NCI-H345 (cell line): ENCODE measurements at places on chromosomes 3 and 15.

DNA sequence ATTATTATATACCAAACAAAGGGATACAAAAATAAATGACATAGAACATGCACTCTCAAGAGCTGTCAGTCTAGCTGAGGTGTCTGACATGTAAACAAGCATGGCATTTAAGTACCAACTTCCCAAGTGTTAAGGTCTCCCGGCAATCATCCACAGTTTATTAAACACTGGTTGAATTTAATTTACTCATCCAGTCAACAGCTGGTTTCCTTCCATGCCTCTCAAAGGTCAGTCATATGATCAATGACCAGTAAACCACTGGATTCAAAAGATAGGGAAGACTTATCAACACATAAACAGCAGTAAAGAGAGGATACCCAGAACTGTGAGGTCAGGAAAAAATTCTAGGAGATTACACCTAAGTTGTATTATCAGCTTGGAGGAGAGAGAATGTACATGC, 80.4 kb downstream of the ADAM10 start:
- no peak for DNase-seq

DNA sequence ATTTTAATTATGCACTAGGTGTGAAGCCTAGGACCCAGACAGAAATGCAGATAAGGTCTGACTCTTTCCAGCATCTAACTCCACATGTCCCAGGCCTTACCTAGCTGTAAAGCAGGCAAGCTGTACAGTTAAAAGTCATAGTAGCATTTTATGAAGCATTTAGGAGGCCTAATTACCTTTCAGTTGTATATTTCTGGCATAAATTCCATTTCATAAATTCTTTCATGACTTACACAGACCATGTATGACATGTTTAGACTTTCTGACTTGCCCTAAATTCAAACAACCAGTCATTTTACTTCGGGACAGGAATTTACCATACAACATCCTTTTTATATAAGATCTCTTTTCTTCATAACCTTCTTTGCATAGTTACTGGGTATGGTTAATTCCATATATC, 35.3 kb upstream of the THUMPD3 start:
- DNase-seq, result no peak

GRCh38 chr3:88248658-88249057, 98.9 kb downstream of the C3orf38 start:
- DNase-seq, result no peak

- no peak for DNase-seq
Observed at GRCh38 chr3:190534986-190535385, 21.1 kb downstream of the IL1RAP start.

DNA sequence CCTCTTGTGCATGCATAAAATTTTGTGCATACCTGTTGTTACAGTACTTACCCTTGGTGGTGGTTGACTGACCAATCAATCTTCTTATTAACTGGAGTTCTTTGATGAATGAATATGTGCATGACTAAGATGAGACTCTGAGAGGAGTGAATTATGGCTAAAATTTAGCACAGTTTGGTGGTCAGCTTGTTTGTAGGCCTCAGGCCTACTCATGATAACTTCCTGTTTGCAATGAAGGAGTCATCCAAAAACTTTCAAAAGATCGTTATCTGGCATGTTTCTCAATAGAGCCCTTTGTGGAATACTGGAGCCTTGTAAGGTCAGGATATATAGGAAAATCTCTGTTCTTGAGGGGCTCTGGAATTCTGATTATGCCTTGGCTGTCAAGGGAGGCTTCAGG, 66.5 kb downstream of the LEKR1 start:
- DNase-seq, result no peak

GRCh38 chr3:170038434-170039110, 777 bp downstream of the GPR160 start:
- peak; percentile 29 for DNase-seq

DNA sequence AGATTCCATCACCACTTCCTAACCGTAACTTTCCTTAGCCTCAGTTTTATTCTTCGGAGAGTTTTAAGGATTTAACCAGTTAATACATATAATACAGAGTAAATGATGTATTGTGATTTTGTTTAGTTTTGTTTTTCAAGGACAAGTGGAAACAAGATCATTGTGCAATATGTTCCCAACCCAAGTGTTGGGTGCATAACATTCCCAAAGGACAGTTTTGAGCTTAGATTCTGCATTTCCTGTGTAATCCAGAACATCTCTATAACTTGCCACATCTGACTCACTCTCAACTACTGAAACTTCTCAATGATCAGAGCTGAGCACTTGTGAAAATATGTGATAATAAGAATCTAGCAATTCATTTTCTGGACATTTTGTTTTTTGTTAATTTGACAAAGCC, 466.1 kb upstream of the PPP2R3A start:
- no peak for DNase-seq

- DNase-seq, result no peak
Observed at GRCh38 chr3:190238871-190239270, 83.4 kb downstream of the CLDN1 start.

GRCh38 chr3:73727117-73727821, 102.5 kb upstream of the PDZRN3 start:
- no peak for DNase-seq

- DNase-seq, result peak; percentile 18
Observed at GRCh38 chr3:38843898-38844297, 27.9 kb upstream of the SCN10A start.

- no peak for DNase-seq
Observed at GRCh38 chr15:100760357-100760903, 119.2 kb upstream of the ALDH1A3 start.

GRCh38 chr15:52171386-52171785, 19.8 kb downstream of the GNB5 start:
- no peak for DNase-seq

- DNase-seq, result no peak
Observed at GRCh38 chr15:66863390-66864085, 161.5 kb downstream of the SMAD6 start.

- no peak for DNase-seq
Observed at GRCh38 chr15:101210058-101210457, 41.8 kb downstream of the CHSY1 start.

DNA sequence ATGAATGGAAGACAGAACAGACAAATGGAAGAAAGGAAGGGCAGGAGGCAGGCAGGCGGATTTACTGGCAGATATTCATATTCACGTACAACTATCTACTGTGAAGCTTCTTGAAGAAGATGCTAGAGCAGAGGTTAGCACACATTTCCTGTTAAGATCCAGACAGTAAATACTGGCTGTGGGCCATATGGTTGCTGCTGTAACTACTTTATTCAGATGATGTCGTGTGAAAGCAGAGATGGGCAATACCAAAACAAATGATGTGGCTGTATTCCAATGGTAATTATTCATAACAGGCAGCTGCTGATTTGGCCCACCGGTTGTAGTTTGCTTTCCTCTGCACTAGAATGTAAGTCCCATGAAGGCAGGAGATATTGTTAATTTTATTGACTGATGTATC, 115.7 kb upstream of the PRTG start:
- no peak for DNase-seq

DNA sequence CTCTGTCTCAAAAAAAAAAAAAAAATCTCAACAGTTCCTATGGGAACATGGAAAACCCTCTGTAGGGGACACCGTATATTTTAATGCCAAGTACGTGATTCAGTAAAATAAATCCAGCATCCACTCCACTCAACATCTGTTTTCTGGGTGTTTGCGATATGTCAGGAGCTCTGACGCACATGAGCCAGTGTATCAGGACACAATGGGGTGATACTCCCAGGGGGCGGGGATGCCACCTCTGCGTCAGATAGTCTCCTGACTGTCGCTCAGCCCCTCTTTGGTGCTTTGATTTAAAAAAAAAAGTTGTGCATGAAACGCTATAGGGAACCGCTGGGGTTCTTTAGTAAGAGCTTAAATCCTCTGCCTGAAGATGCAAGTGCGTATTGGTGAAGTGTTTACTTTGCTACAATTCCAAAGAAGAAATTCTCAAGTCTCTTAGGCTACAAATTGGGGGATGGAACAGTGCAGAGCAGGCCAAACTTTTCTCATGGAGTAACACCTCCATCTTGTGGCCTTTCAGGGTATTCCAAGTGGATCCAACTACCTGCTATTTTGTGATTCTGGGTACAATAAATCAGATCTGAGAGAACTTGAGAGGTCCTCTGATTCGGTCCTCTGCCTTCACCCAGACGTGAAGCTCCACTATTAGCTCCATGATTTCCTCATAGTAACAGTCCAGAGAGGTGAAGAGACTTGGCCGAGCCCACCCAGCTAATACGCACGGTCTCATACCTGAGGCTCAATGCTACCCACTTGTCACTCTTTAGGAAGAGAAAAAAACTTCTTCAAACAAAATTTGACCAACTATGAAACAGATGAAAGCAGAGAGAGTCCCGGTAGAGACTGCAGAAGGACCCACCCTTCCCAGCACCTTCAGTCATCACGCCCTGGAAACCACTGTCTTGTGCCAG, 9.3 kb upstream of the NR2E3 start:
- DNase-seq, result peak; percentile 28

GRCh38 chr15:86911022-86911421, 831.4 kb downstream of the AGBL1 start:
- no peak for DNase-seq

GRCh38 chr3:149243540-149243939, 21.9 kb upstream of the CP start:
- DNase-seq, result no peak

- no peak for DNase-seq
Observed at GRCh38 chr3:69008980-69009379, 4.5 kb downstream of the EOGT start.

DNA sequence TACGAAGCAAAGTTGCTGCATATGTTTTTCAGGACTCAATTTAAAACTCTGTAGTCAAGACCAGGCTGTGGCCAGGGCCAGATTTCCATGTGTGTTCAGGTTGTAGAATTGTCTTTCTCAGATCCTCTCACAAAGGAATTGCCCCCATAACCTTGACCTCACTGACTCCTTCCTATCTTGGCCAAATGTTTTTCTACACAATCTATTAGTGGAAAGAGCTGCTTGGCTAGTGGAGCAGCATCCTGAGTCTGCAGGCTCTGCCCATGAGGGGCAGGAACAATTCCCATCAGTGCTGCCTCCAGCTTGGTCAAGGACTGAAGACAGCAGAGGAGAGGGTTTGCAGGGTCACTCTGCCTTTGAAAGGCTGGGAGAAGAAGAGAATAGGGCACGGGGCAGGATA, 6.9 kb upstream of the TBC1D21 start:
- DNase-seq, result no peak

- DNase-seq, result no peak
Observed at GRCh38 chr3:47399531-47400270, 18.9 kb downstream of the PTPN23 start.

GRCh38 chr3:112394003-112394640, 61.2 kb downstream of the CD200 start:
- no peak for DNase-seq
